ENCODE measurements at places on chromosomes 2 and 18.
A peak's percentile ranks its signal among the peaks of the same experiment; 100 is the strongest.

DNA sequence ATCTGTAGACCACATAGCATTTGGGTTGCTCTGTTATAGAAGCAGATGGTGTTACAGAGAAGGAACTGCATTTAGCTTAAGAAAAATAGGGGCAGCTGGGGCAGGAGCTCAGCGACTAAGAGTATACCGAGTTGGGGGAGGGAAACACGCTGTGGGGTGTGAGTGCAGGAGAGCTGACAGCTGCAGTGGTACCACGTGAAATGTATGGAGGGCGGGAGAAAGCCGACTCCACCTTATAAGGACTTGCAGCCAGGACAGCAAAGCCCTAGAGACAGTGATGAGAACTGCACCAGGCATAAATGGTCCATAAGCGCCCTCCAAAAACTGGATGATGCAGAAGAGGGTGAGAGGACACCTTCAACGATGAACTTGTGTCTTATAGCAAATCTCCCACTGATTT lies 237.6 kb downstream of the PRKCE start:
- DNase-seq: peak; percentile 3

DNA sequence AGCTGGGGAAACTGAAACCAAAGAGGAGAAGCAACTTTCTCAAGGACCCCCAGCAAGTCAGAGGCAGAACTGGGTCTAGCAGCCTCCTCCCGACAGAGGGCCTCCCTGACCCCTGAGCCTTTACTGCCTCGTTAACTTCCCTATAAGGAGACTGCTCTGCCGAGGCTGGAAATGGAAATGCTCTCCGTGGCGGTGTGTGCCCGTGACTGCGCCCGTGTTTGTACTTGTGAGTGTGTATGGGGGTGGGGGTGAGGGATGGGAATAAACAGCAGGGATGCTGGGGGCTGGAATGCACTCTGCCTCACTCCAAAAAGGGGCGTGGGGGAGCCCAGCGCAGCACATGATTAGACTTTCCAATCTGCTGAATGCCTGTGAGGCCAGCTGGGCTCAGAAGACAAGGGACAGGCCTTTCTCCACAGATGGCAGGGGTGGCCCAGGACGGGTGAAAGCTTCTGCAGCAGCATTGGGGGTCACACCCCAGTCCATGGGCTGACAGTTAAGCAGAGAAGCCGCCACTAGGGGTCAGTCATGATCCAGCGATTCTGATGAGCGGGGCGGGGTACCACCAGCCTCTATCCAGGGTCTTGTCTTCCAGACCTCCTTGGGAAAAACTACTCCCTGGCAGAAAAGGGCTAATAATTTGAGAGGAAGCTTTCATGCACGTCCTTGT lies 26.8 kb downstream of the MPHOSPH10 start:
- no peak for DNase-seq

- DNase-seq: no peak
Measured at GRCh38 chr2:121527009-121527682, 3.5 kb upstream of the RNU4ATAC start.

DNA sequence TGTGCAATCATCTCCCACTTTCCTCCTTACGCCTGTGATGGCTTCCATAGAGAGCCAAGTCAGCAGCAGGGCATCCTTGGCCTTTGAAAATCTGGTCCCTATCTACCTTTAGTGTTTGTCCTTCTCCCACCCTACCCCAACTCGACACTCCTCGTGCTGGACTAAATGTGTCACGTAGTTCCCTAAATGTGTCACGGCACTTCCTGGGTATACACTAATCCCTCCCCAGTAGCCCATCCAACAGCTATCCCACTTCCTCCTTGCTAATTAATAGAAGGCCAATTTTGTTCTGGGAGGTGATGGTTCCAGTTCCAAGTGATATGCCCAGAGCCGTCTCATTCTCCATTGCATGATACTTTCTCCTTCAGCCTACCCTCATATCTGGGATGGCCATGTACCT lies 36.5 kb upstream of the ZFP36L2 start:
- no peak for DNase-seq

- DNase-seq: no peak
Measured at GRCh38 chr2:231238689-231239088, 40.3 kb downstream of the ARMC9 start.

DNA sequence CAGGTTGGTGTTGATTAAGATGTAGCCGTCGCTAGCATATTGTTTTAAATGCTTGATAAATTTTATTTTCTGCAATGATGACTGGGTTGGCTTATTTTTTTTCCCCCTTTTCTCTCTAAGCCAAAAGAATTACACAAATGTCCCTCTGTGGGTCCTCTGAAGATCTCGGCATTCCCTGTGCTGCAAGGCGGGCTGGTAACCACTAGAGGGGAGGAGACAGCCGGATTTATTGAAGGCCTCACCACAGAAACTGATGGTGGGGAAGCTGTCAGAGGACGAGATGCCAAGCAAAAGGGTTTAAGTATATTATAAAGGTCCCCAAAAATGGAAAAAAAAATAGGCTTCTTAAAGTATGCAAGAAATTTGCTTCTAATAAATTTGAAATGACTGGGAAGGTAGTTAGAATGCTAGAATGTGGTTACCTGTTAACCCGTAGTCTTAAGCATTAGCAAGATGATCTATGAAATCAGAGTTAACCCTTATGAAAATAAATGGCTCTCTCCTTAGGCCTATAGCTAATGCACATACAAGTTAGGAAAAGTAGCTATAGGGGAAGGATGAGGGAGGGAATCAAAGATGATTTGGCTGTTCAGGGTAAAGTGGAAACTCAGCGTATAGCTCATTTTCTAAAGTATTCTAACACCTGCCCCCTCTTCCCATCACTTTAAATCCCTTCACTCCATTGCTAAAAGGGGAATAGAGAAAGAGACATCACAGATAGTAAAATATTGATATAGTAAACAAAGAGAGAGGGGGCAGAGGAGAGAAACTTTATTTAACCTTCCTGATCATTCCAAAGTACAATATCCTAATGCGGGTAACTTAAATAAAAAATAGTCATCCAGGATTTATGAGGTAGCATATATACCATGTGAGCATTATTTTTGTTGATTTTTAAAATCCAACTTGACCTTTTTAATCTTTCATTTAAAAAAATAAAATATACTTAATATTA lies 894.5 kb upstream of the POU3F3 start:
- no peak for DNase-seq

- no peak for DNase-seq
Measured at GRCh38 chr2:69817729-69818501, 11.5 kb upstream of the GMCL1 start.

- DNase-seq: no peak
Measured at GRCh38 chr18:11327391-11328009, 178.1 kb upstream of the PIEZO2 start.

DNA sequence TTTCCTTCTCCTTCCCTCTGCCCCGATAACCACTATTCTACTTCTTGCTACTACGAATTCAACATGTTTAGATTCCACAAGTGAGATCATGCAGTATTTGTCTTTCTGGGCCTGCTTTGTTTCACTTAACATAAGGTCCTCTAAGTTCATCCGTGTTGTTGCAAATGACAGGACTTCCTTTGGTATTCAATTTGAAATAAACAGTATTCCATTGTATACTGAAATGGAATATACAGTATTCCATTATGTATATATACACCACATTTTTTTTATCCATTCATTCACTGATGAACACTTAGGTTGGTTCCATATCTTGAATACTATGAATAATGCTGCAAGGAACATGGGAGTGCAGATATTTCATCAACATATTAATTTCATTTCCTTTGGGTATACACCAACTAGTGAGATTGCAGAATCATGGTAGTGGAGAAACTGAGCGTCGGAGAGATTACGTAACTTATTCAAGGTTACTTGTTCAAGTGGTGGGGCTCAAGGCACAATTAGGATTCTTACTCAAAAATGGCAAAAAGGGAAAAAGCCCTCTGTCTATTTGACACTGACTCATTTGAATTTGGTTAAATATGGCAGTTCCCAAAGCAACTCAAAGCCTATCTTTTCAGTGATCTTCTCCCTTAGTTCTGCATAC lies 85.1 kb downstream of the CHN1 start:
- no peak for DNase-seq

GRCh38 chr2:111157071-111157661 lies 36.5 kb downstream of the BCL2L11 start:
- no peak for DNase-seq

- DNase-seq: no peak
Measured at GRCh38 chr2:27431395-27431794, 3.0 kb downstream of the NRBP1 start.

GRCh38 chr2:128742467-128742866 lies 423.8 kb upstream of the HS6ST1 start:
- no peak for DNase-seq

DNA sequence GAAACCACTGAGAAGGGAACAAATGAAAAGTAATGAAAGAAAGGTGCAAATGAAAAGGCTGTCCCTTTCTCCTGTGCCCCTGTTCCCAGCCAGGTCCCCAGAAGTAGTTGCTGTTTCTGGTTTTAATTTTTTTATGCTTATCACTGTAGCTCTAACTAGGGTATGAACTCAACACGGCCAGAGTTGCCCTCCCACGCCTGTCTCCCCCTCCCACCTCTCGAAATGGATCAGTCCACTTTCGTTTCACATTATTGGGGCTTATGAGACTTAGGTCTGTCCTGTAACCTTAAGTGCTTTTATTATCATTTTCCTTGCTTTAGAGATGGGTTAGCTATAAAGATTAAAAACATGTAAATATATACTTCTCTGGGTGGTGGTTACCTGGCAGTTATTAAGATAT lies 8.6 kb downstream of the RBFA start:
- DNase-seq: no peak

DNA sequence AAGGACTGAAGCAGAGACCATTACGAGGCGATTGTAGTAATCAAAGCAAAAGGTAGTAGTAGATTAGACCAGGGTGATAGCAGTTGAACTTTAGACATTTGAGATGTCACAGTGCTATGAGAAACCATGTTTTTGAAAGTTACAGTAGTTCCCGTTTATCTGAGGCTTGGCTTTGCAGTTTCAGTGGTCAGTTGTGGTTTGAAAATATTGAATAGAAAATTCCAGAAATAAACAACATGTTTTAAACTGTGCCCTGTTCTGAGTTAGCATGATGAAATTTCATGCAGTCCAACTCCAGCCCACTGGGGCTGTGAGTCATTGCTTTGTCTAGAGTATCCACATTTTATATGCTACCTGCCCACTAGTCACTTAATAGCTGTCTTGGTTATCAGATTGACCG lies 47.5 kb downstream of the ZNF638 start:
- no peak for DNase-seq

- DNase-seq: no peak
Measured at GRCh38 chr2:68839260-68839833, 31.9 kb downstream of the BMP10 start.

DNA sequence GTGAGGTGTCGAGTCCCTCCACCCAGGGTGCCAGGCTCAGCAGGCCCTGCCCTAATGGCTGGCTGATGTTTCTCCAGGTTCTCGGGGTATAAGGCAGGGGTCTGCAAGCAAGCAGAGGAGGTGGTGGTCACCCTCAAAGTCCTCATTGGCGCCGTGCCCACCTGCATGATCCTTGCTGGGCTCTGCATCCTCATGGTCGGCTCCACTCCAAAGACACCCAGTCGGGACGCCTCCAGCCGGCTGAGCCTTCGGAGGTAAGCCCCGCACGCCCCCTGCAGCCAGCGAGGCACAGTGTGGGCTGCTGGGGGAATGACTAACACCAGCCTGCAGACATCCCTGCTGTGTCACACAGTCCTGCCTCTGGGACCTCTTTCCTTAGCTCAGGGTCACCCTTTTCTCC lies 14.1 kb downstream of the MFSD2B start:
- no peak for DNase-seq

GRCh38 chr2:224219781-224220180 lies 180.7 kb upstream of the SERPINE2 start:
- no peak for DNase-seq

DNA sequence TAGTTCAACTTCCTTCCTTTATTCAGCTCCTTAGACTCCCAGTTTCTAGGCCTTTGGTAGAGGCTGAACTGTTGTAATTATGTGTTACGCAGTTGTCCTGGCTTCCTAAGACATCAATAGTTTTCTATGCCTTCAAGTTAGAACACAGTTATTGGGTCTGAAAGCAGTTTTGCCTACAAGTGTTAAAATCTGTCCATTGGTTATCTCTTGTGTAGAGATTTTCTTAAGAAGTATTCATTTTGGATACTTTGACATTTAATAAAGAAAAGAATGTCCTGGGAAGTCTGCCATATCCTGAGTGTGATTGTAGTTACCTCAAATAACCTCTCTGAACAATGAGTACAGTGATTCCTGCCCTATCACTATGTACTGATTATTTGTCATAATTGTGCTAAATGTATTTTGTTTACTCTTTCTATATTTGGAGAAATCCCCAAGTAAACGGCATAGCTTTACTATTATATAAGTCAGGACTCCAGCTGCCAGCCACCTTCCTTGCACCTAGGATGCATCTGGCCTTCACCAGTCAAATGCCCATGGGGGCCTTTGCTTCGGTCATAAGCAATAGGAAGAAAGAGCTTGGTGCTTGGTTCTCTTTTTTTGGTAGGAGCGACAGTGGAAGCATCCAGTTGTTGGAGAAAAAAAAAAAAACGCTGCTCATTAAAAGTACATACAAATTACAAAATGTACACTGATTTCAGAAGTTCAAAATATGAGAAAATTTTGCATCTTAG lies 449.5 kb upstream of the PKDCC start:
- no peak for DNase-seq

- no peak for DNase-seq
Measured at GRCh38 chr2:54568876-54569321, 112.8 kb downstream of the SPTBN1 start.

GRCh38 chr18:55310863-55311262 lies 277.1 kb downstream of the TCF4 start:
- no peak for DNase-seq

- no peak for DNase-seq
Measured at GRCh38 chr2:64410671-64411070, 43.3 kb upstream of the LGALSL start.

- no peak for DNase-seq
Measured at GRCh38 chr2:24816404-24816803, 23.2 kb downstream of the CENPO start.

DNA sequence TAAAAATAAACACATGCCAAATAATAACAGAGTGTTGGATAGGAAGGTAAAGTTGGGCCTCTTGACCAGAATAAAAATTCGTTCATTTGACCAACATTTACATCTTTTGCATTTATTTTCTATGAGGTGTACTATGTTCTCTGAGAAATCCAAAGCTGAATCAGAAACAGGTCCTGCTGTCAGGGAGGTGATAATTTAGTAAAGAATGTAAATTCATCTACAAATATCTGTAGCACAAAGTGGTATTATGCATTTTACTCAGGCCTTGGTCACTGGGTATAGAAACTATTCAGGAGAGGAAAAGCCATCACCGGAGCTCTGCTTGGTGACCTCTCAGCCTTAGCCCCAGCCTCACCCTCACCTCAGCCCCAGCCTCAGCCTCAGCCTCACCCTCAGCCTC lies 208.9 kb downstream of the SPP2 start:
- no peak for DNase-seq

DNA sequence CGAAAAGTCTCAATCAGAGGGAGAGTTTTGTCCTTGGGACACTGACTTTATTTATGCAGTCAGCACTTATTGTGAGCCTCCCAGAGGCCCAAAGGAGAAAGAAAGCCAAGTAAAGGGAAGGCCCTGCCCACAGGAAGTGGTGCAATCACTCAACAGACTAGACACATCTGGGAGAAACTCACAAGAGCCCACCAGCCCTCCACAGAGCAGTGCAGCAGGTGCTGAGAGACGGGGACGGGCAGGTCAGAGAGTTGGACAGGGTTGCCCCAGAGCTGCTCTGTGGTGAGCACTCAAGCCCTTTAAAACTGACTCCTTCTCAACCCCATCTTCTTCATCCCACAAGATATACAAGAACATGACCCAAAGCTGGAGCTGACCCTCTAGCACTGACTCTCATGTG lies 96.0 kb downstream of the TFCP2L1 start:
- no peak for DNase-seq
